ENCODE measurements at places on chromosomes 12 and 14. TPM values are rescaled to one million over a fixed set of nuclear protein-coding genes. Genes with fewer than 3 reads are reported as not detected.

The GPR135 gene
- 4.1 TPM for total RNA-seq

The PAWR gene
- total RNA-seq, result 87.3 TPM

The IGF1 gene
- total RNA-seq, result not detected

The CABP1 gene
- not detected for total RNA-seq

The LRP1-AS gene
- not detected for total RNA-seq

The FAM181A gene
- not detected for total RNA-seq

The USP44 gene
- 0.95 TPM for total RNA-seq

The TMEM253 gene
- total RNA-seq, result not detected

The SLC2A14 gene
- not detected for total RNA-seq

The L3HYPDH gene
- 90.7 TPM for total RNA-seq

The KCNMB4 gene
- 1.4 TPM for total RNA-seq

The GUCY2C gene
- not detected for total RNA-seq

The RASSF9 gene
- 0.34 TPM for total RNA-seq

The KRT71 gene
- total RNA-seq, result not detected

The STON2 gene
- 7.8 TPM for total RNA-seq

The SYNJ2BP gene
- total RNA-seq, result 36.0 TPM

The PMCH gene
- not detected for total RNA-seq

The FOXN4 gene
- 0.12 TPM for total RNA-seq

The LGMN gene
- total RNA-seq, result 66.5 TPM

The SCARB1 gene
- total RNA-seq, result 4.1 TPM

The OTOGL gene
- 1.4 TPM for total RNA-seq

The AICDA gene
- not detected for total RNA-seq

The MANSC4 gene
- not detected for total RNA-seq

The IL23A gene
- 1.1 TPM for total RNA-seq

The PDE3A gene
- total RNA-seq, result 0.17 TPM

The HIP1R gene
- 17.5 TPM for total RNA-seq

The RARG gene
- total RNA-seq, result 6.2 TPM

The NKX2-1 gene
- 4.7 TPM for total RNA-seq

The KRT73 gene
- not detected for total RNA-seq

The PRICKLE1 gene
- 2.4 TPM for total RNA-seq

The DAO gene
- total RNA-seq, result not detected

The NID2 gene
- 9.9 TPM for total RNA-seq

The ESRRB gene
- 0.27 TPM for total RNA-seq

The COCH gene
- 43.5 TPM for total RNA-seq

The AMDHD1 gene
- total RNA-seq, result 0.11 TPM

The TMEM121 gene
- 8.7 TPM for total RNA-seq

The SLC16A7 gene
- total RNA-seq, result 0.18 TPM

The KLRG1 gene
- total RNA-seq, result 0.12 TPM

The ENDOU gene
- not detected for total RNA-seq

The RAB15 gene
- 13.8 TPM for total RNA-seq

The HSP90B1 gene
- 840 TPM for total RNA-seq

The BCL7A gene
- 7.1 TPM for total RNA-seq

The PEBP1 gene
- total RNA-seq, result 87.8 TPM

The RNASE7 gene
- not detected for total RNA-seq

The SIX1 gene
- total RNA-seq, result 14.9 TPM
